ENCODE measurements at places on chromosomes 1 and 21.
A peak's percentile ranks its signal among the peaks of the same experiment; 100 is the strongest.

GRCh38 chr1:105317976-105318375, 1568.3 kb downstream of the AMY1C start:
- no peak for DNase-seq

GRCh38 chr1:89199525-89200031, 836 bp upstream of the GBP4 start:
- no peak for DNase-seq

- no peak for DNase-seq
These were observed 33.0 kb upstream of the B3GALT2 start for GRCh38 chr1:193219391-193219790.

GRCh38 chr1:207890136-207890738, 20.7 kb downstream of the CD34 start:
- peak; percentile 93 for DNase-seq

GRCh38 chr1:32114420-32114819, 6.6 kb downstream of the KPNA6 start:
- no peak for DNase-seq

DNA sequence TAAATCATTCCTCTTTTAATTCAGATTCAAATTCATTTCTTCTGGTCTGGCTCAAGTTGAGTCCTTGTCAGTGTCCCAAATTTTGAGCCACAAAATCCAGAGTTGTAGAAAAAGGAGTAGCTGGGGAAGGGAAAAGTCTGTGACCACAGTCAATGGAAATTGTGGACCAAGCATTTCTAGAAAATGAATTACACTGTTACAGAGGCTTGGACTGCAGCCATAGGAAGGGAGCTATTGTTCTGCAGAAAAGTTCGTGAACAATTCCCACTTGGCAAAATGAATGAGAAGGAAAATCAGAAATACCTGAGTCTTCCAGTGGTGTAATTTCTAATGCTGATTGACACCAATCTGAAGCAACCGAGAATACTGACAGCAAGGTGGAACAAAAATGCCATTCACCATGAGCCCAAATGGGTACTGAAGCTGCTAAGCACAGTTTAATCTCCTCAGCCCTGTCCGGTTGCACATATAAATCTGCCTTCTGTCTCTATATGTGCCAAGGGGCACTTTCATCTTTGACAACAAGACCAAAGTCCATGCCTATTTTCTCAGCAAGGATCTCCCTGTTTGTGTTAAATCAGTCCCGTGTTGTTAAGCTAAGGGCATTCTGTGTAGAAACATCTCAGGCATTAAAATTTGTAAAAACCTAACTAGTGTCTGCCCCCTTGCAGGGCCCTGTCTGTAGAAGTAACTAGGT, 51.3 kb downstream of the TEX35 start:
- no peak for DNase-seq

DNA sequence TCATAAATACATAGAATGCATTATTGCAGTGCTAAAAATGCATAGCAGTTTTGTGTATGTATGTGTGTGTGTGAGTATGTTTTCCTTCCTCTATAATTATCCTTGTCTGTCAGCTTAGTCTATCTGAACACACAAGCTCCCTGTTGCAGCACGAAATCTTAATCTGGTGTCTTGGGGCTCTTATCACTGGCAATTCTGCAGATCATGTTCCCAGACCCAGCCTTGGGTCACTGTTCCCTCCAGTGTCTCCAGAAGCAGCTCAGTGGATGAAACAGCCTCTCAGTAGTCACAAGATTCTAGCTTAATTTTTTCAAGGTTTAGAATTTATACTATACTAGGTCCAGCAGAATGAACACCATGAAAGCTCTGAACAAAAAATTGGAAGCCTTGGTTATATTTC, 777.9 kb downstream of the MRPL39 start:
- DNase-seq = no peak

DNA sequence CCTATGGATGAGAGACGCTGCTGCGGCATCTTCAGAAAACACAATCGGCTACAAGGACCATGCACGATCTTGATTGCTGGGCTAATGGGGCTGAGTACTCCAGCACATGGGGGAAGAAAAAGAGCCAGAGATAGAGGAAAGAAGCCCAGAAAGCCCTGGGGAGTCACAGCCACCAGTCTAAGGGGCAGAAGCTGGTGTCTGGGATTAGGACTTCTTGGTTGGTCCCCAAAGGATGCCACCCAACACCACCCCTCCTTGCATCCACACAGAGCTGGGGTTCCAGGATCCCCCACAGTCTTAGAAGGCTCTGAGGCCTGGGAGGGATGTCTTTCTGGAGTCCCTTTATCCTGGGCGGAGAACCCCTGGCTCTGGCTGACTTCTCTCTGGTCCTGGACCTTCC, 98.4 kb upstream of the TARDBP start:
- DNase-seq = no peak

- peak; percentile 3 for DNase-seq
These were observed 51.2 kb downstream of the PLXNA2 start for GRCh38 chr1:208192995-208193394.

- peak; percentile 2 for DNase-seq
These were observed 708.1 kb downstream of the MRPL39 start for GRCh38 chr21:24899138-24899537.

GRCh38 chr1:46543761-46544560, 7.5 kb downstream of the KNCN start:
- DNase-seq = no peak

GRCh38 chr1:20343938-20344302, 53.2 kb downstream of the VWA5B1 start:
- no peak for DNase-seq

DNA sequence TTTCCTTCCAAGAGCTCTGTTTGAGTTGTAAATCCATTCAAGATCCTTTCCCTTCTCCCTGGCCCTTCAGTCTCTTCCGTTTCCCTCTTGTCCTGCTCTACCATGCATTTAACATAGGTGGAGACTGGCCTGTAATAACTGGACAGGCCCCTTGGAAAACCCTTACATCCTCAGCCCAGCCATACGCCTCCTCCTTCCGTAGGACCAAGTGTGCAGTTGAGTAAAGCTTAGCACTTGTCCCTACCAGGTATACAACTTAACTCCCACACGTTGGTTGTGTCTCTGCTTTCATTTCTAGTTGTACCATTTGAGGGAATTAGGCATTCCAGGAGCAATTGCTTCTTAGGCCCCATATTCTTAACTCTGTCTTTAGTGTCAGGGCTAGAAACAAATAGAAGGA, 6.4 kb downstream of the MAN1C1 start:
- DNase-seq = no peak

- DNase-seq = peak; percentile 60
These were observed 316.9 kb upstream of the ADGRL4 start for GRCh38 chr1:79323239-79324025.

GRCh38 chr1:111242805-111243523, 15.5 kb downstream of the CHI3L2 start:
- no peak for DNase-seq

DNA sequence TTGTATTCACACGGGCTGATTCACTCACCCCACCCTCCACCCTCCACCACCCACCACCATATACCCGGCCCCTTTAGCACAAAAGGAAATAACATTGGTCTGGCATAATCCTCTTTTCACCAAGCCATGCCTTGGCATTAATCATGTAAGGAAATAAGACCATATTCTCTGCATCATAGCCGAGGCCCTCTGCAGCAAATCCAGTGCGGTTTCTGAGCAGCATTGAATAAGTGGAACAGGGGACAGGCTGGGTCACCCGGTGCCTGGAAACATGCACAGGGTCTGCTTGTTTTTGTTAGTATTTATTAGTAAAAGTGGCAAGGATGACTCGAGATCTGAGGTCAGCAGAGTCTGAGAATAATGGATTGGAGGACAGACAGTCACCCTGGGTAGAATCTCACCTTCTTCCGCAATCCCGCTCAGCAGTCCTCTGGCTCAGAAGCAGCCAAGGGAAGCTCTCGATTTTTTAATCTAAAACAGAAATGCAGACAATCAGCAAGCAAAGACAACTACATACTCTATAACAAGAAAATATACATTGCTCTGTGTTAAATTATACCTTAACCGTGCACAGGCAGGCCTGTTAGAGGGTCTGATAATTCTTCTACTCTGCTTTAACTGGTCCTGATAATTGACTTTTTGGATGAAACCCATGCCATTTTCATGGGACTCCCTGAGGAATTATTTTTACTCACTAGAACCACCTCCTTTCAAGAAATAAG, 52.4 kb upstream of the CDC42BPA start:
- no peak for DNase-seq

DNA sequence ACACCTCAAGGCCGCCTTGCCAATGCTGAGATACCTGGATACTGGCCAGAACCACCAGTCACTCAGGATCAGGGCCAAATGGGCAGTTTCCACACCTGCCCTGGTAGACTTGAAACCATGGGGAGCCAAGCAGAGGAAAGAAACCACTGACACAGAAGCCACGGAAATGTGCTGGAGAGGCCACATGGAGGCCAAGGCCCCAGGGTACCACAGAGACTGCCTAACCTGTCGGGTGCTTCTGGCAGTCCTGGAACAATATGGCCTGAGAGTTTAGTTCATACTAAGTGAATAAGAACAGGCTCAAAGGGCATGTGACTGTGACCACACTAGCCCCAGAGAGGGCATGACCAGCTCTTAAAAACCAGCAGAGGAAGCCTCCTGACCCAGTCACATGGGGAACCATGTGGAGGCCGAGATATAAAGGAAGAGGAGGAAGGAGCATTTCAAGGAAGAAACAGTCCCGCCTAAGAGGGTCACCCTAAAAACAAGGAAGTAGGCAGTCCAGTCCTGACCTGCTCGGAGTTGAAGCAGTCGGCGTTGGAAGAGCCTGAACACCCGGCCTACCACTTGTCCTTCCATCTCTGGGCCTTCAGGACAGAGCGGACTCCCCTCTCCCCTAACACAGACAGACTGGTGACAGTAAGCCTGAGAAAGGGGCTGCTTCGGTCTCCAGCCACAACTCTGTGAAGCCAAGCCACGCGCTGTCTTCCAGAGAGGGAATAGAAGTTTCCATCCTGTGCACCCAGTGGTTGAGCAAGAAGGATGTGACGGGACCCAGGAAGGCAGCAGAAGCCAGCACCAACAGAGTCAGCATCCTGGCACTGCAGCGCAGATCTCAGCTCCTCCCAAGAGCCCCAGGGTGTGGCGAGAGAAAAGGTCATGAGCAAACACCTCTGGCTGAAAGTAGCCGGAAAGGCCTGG, at the start of gene DENND2D:
Gene DENND2D, minus strand, starts transcription at position 766 of the 921 bp plus-strand sequence. Its CDS starts 187 bp downstream, at position 579.
- DNase-seq = peak; percentile 92

DNA sequence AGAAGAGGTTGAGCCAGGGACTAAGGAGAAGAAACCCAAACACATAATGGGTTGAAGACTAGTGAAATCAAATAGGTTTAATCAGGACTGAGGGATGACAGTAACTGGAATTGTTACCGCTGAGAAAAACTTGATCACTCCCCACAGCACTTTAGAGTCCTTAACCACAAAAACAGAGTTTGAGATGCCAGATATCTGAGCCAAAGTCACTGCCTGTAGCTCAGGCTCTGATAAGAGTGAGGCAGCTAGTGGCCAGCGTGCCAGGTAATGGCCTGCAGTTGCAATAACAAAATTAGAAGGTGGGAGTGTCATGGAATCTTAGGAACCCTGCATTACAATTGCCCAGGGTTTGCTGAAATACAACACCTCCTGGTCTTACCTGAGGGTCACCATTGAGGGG, 48.0 kb downstream of the PRKAB2 start:
- no peak for DNase-seq

GRCh38 chr1:3360646-3361257, 93.7 kb upstream of the ARHGEF16 start:
- DNase-seq = no peak

DNA sequence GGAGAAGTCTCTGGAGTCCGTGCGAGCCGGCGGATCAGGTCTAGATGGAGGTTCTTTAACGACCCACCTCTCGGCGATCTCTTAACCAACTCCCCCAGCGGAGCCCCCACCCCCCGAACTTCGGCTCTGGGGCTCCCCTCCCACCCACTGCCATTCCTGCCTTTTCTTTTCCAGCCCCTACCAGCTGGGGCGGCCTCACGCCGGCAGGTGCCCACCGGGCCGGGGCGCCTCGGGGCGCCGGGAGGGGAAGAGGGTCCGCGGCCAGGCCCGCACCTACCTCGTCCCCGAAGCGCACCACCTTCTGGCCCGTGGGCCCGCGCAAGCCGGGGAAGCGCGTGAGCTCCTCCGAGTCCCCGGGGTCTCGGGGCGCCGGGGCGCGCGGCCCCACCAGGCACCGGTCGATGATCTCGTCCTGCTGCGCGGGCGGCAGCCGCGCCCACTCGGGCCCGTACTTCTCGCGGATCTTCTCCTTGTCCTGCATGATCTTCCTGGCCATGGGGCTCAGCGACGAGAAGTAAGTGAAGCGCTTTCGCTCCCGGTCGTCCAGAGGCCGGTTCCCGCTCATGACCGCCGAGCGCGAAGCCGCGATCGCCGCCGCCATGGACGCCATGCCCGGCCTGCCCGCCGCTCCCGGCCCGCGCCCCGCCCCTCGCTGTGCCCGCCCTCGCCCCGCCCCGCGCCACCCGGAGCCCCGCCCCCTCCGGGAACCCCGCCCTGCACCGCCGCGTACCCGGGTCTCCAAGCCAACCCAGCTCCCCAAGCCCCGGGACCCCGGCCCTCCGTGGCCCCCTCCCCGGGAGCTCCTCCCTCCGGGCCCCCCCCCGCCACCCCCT, at the start of gene C1orf198:
Gene C1orf198, minus strand, starts transcription at position 619 of the 833 bp plus-strand sequence. Its CDS starts 9 bp downstream, at position 610.
- peak; percentile 25 for DNase-seq

- DNase-seq = no peak
These were observed 837 bp downstream of the UBASH3A start for GRCh38 chr21:42404539-42404938.

- DNase-seq = peak; percentile 94
These were observed 121.9 kb downstream of the LRRC40 start for GRCh38 chr1:70083519-70083918.

- DNase-seq = peak; percentile 5
These were observed 223.5 kb downstream of the KIF26B start for GRCh38 chr1:245378311-245378722.

GRCh38 chr1:102535829-102536505, 539.2 kb upstream of the OLFM3 start:
- DNase-seq = no peak

- no peak for DNase-seq
These were observed 129.8 kb upstream of the CHODL start for GRCh38 chr21:18114810-18115209.

GRCh38 chr1:239421811-239422210, 35.4 kb downstream of the CHRM3 start:
- no peak for DNase-seq

DNA sequence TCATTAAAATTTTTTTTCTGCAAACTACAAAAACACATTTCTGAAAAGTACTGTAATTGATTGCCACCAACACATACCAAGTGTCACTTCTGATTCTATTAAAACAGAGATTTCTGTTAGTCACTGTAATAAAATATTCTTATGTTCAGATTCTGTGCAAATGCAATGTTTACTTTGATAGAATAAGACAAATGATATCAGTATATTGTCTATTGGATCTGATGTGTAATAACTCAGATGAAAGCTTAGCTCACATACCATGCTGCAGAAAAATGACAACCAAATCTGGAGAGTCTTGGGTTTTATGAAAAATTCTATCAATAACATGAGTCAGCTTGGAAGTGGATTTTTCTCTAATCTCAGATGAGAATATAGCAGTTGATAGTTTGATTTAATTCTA, 963.8 kb upstream of the B3GALT2 start:
- no peak for DNase-seq

GRCh38 chr1:40059338-40059959, 18.9 kb downstream of the CAP1 start:
- DNase-seq = peak; percentile 92

Measured in MV-4-11 (cell line).